NCI-H774 (cell line): ENCODE measurements at places on chromosomes 3 and 15.
A peak's percentile ranks its signal among the peaks of the same experiment; 100 is the strongest.

DNA sequence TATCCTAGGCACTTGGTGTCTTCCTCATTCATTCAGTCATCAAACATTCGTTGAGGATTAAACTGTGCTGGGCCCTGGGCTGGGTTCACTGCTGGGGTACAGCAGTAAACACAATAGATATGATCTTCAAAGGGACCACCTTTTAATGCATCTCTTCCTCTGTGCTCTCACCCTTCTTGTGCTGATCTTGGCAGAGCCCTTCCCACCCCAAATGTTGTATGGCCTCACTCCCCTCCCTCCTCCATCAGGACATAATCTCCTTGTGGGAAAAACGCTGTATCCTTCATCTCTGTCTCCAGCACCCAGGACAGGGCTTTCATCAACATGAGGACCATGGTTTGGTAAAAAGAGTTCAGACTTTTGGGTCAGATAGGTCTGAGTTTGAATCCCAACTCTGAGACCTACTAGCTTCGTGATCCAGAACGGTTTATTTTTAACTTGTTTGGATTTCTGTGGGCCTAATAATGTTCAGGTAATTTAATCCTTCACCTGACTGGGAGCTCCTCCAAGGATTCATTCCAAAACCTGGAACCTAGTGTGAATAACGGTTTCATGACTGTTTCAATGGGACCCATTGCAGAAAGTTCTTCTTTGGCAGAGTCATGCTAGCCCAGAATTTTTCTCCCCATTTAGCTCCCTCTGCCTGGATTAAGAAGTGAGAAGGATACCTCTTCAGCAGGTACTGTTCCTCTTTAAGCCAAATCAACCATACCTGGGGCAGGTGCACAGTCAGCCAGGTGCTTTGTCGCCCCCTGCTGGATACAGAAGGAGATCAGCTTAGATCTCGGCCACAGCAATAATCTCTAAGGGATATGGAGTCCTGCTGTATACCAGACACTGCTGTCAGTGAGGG is 5.2 kb upstream of the WNT7A start:
- DNase-seq, result peak; percentile 43

- DNase-seq, result no peak
Observed at GRCh38 chr3:66582721-66583423, 82.0 kb upstream of the LRIG1 start.

DNA sequence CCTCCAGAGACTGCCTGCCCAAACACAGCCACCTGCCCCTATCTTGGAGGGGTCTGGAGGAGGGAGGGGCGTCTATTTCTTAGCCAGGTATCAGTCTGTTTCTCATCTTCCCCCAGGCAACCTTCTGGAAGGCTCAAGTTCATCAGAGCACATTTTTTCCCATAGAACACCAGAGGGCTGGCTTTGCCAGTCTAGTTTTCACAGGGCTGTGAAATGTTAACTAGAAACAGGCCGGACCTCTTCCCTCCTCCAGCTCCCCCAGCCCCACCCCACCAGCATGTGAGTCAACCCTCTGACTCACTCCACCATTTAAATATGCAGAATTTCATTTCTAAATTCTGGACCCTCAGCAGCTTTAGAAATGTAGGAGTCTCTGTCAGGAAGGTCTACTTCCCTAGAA is 66.9 kb downstream of the SLCO2A1 start:
- no peak for DNase-seq

- no peak for DNase-seq
Observed at GRCh38 chr3:48092270-48092669, 76.1 kb upstream of the MAP4 start.

- DNase-seq, result no peak
Observed at GRCh38 chr15:66982816-66983215, 82.6 kb upstream of the SMAD3 start.

- DNase-seq, result no peak
Observed at GRCh38 chr3:31567036-31567435, 34.3 kb downstream of the STT3B start.

GRCh38 chr3:99686955-99687612 is 48.7 kb downstream of the COL8A1 start:
- DNase-seq, result peak; percentile 3

DNA sequence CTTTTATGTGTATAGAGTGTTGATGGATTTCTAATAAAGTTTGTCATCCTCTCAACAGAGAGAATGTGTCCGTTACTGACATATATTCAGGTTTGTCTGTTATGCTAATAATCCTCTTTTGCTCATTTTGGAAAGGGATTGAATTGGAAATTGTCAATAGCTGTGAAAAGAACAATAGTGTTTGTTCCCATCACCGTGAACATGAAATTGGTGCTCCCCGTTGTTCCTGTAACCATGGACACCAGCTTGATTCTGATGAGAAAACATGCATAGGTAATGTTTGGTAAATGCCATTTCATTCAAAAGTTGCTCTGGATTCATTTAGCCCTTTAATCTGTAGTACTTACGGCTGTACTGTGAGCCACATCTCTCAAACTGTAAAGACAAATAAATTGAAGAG is 707.0 kb upstream of the GOLIM4 start:
- no peak for DNase-seq

GRCh38 chr15:73383310-73384189 is 14.8 kb upstream of the HCN4 start:
- no peak for DNase-seq

DNA sequence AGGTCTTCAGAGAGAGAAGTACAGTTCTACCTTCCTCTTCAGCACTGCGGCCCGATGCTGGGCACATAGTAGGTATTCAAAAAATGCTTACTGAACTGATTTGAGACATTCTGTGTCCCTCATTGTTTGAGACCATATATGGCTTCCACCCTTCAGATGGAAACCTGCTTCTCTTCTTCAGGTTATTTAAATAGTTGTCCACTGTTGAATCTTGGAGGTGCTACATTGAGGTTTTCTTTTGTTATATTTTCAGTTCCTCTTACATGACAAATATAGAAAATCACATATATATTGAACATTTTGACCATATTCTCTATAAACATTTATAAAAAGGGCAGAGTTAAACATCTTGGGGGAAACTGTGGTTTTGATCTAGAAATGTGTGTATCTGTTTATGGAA is 200.2 kb upstream of the LRRC3B start:
- DNase-seq, result no peak

GRCh38 chr3:115632026-115632425 is 8.7 kb downstream of the GAP43 start:
- DNase-seq, result no peak

GRCh38 chr3:58336135-58336882 is 3.6 kb downstream of the PXK start:
- no peak for DNase-seq

GRCh38 chr3:175692256-175692655 is 833.1 kb downstream of the NAALADL2 start:
- no peak for DNase-seq

DNA sequence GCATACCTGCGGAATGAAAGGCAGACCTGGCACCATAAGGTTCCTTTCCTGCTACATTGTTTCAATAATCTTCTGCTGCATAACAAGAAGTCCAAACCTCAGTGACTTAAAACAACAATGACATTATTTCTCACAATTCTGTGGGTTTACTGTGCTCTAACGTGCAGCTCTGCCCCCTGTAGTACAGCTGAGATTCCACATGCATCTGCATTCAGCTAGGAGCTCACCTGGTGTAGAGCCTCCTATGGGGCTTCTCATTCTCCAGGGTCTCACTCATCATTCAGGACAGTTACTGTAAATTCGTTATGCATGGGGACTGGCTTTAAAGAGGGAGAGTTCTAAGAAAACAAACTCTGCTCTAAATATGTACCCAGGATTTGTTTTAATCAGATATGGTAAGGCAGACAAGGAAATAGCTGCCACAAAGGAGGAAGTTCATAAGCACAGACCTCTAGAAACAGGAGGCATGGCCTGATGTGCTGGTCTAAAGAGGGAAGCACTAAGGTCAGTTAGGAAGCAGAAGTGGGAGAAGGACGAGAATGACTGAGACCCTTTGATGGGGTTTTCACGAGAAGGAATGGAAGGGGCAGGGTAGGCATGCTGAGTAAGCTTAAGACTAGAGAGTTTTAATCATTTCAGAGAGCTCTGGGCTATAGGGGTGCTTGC is 347.0 kb downstream of the NEK10 start:
- DNase-seq, result no peak

GRCh38 chr3:10532939-10533736 is 27.8 kb upstream of the ATP2B2 start:
- DNase-seq, result no peak

- DNase-seq, result no peak
Observed at GRCh38 chr15:42285034-42285433, 11.8 kb upstream of the TMEM87A start.

DNA sequence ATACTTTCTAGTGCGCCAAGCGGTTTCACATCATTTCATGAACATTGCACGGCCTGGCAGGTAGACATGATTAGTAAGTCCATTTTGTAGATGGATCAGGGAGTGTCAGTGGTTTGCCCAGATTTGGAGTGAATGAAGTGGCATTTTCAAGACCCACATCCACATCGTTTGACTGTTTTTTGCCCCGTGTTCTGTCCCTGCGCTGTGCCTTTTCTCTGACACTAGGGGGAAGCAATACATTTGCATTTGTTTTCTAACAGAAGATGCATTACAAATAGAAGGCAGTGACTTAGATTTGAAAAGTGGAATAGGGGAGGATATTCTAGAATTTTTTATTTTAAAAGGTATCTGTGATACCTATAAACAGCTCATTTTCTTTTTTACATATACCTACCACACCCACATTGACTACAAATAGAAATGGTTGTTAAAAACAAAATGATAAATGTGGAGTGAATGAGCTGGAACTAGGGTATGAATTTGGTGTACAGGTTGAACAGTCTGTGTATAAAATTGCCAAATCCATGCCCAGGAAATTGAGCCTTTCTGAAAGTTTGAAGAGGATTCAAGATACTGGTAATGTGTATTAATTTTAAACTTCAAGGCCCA is 98.0 kb downstream of the USP13 start:
- peak; percentile 13 for DNase-seq

DNA sequence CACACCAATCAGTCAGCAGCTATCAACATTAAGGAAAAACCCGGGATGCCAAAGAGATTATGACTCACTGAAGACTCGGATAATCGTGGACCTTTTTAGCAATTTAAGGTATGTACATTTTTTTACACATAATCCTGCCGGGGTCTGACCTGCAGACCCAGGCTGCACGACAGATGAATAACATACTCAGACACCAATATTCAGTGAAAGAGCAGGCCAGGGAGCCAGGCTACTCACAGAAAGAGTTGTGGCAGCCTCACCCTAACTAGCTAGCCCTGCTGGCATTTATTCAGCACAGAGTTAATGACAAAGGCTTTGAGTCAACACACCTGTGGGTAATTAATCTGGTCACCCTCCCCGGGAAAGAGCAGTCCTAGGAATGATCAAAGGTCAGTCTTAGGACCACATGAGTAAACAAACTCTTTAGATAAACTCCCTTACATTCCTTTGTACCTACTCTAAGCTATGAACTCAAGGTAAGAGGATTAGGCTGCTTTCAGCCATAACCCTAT is 727.5 kb downstream of the TBL1XR1 start:
- no peak for DNase-seq

GRCh38 chr15:94894056-94894455 is 662.7 kb downstream of the MCTP2 start:
- DNase-seq, result no peak

GRCh38 chr3:102141928-102142239 is 292.6 kb downstream of the NFKBIZ start:
- DNase-seq, result no peak

DNA sequence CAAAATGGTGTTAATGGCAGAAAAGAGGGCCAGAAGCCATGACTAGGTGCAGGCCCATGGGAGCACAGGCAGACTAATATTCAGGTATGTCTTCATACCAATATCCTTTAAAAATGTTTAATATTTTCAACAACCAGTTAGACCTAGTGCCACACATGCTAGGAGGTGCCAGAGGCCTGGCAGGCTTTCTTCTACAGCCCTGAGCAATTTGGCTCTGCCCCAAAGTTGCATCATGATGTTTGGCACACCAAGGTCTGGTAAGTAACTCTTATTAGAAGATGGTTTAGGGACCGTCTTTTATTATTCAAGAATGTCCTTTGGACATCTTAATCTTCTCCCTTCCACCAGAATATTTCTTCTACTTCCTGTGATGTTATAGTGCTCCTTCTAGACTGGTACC is 34.8 kb downstream of the MITF start:
- DNase-seq, result no peak

DNA sequence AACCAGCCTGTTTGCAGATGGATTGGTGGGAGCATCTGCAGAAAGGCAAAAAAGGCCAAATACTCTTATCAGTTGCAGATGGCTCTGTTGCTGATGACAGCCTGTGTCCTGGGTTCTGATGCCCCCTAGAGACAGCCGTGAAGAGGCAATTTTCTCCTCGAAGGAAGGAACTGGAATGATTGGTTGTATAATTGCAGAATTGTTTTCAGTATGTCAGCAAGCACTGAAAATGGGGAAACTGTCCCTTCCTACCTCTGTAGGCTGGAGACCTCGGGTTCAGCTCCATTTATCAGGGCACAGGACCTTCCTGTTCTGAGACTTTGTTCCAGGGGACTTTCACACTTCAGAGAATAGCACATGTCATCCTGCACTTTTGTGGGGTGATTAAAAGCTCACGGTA is 103.0 kb downstream of the PGPEP1L start:
- DNase-seq, result no peak

DNA sequence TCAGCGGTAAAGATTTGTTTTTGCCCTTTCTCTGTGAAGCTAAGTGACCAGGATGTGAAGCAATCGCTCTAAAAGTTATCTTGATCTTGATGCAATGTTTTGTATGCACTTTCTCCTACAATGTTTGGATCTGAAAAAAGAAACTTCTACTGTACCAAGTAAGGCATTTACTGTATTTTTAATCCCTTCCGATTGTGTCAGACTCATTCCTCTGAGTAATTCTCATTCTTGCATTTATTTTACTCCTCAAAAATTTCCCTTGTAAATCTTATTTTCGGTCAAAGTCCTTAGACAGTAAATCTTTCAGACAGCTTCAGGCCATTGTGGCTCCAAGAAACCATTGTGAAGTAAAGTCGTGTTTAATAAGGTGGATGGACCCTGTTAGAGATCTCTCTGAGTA is 141.9 kb downstream of the TP63 start:
- no peak for DNase-seq
